ENCODE measurements at places on chromosomes 6 and 20.

GRCh38 chr6:36697481-36697903 lies at the start of gene RAB44:
RAB44 (plus strand) TSS chr6:36697826; CDS start chr6:36704236, 6,410 bp downstream.
- no peak for DNase-seq

DNA sequence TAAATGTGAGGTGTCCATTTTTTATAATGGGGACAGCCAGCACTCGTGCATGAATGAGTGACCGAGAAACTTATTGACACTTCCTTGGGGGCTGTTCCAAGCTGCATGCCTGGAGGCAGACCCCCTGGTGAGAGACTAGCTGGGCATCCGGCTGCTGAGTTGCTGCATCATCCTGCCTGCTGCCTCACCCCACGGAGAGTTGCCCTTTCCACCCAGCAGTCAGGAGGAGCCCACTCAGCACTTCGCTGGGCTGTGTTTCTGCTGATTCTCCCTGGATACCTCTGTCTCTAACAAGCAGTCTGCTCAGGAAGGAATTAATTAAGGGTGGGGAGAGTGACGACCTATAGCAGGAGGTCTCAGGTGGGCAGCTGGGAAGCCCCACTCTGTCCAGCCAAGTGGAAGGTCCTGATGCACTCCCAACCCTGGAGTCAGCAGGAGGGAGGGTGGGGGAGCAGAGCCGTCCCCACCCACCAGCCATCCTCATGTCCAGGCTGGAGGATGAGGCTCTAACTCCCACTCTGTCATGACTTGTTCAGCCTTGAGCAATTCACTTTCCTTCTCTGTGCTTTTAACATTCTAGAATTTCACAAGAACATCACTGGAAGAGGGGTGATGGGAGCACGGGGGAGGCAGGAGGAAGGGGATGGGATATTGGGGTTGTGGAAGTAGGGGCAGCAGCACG lies 177.3 kb downstream of the LRFN2 start:
- no peak for DNase-seq

- DNase-seq = no peak
Observed at GRCh38 chr6:168756009-168756634, 315.1 kb downstream of the SMOC2 start.

- DNase-seq = no peak
Observed at GRCh38 chr6:144064402-144065212, 30.8 kb downstream of the SF3B5 start.

GRCh38 chr20:8903655-8904605 lies 165.0 kb upstream of the PLCB4 start:
- no peak for DNase-seq

GRCh38 chr6:125717120-125717731 lies 32.2 kb upstream of the HEY2 start:
- no peak for DNase-seq

DNA sequence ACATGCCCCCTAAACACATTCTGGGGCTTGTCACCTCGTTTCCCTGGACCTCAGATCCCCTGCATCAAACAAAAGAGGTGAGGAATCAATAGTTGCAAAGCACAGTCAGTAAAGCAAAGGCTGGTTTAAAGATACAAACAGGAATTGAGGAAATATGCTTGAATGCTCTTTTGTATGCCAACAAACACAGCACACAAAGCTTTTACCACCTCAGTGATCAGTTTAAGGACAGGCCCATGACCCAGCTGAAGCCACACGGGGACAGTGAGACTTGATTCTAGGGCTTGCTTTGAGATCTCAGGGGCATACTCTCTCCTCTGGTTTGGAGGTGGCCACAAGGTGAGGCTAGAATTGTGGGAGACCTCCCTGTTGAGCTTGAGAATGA lies 182.9 kb upstream of the CST7 start:
- no peak for DNase-seq

DNA sequence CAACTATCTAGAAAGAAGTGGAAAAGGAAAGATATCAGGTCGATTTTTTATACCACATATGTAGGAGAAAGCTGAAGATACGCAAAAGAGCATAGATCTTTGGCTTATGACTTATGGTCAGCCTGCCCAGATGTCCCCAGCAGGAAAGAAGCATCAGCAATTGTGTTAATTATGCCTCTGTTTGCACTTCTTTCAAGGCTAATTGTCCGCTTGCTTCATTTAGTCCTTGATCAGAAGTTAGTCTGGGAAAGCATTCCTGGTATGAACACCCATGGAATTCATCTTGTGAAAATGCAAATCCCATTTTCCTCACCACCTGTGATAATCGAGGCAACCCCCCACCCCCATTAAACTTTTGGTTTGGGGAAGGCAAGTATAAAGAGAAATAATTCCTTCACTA lies 62.8 kb downstream of the ATP9A start:
- no peak for DNase-seq

All from left colon (tissue), 2 donors.